ENCODE measurements at places on chromosomes 12 and 14.

GRCh38 chr12:91058786-91059185 lies 962 bp upstream of the KERA start:
- no peak for DNase-seq

DNA sequence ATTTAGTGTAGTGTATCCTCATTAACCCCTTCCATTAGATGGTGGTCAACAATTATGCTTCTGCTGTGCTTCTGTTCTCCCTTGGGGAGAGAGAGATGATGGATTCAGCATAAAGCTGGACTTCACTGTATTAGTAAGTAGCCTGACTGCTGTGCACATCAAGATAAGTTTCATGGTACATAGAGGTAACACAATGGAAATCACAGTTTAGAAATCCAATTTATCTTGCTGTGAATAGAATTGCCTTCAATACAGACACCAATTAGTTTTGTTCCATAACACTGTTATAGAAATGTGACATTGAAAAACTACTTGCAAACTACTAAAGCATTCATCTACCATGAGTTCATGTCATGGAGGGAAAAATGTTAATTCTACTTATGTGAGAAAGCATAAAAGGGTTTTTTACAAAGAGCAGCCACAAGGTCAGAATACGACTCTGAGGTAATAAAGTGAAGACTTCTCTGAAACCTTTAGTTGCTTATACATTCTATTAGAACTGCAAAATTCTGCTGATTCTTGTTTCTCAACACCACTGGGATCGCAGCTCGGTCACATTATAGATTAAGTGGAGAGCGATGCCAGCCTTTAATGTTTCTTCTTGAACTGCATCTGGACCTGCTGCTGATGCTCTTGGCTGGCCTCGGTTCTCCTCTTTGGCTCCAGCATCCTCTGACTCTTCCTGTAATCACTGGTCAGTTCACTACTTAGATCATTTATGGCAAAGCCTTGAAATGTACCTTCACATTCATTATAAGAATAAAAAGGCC lies 190.8 kb downstream of the ATP23 start:
- DNase-seq, result no peak

- peak; percentile 49 for DNase-seq
Observed at GRCh38 chr12:4356041-4356327, 23.5 kb downstream of the FGF23 start.

- no peak for DNase-seq
Observed at GRCh38 chr14:93329965-93330608, 2.7 kb downstream of the BTBD7 start.
